ENCODE measurements at places on chromosomes 13 and 19. TPM values are rescaled to one million over a fixed set of nuclear protein-coding genes. Genes with fewer than 3 reads are reported as not detected.

The ZNF738 gene
- total RNA-seq, result 20.1 TPM

- no peak for DNase-seq
These were observed 4.3 kb downstream of the NDFIP2 start for GRCh38 chr13:79485014-79485811.

DNA sequence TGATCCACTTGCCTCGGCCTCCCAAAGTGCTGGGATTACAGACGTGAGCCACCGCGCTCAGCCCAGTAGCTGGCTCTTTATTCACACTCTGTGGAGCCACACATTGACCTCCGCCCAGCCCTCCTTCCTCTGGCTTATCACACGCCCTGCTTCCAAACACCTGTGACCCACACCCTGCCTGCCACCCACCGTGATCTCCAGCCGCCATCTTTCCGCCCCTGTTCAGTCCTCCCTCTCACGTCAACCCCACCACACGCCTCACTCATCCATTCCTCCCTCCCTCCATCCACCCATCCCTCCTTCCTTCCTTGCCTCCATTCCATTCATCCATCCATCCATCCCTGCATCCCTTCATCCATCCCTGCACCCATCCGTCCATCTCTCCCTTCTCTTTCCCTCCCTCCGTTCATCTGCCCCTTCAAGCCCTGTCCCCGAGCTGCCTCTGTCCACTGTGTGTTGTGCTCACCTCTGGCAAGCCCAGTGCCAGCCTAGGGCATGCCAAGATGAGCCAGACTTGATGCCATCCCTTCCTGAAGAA lies 17.6 kb downstream of the ZNF296 start:
- no peak for DNase-seq

DNA sequence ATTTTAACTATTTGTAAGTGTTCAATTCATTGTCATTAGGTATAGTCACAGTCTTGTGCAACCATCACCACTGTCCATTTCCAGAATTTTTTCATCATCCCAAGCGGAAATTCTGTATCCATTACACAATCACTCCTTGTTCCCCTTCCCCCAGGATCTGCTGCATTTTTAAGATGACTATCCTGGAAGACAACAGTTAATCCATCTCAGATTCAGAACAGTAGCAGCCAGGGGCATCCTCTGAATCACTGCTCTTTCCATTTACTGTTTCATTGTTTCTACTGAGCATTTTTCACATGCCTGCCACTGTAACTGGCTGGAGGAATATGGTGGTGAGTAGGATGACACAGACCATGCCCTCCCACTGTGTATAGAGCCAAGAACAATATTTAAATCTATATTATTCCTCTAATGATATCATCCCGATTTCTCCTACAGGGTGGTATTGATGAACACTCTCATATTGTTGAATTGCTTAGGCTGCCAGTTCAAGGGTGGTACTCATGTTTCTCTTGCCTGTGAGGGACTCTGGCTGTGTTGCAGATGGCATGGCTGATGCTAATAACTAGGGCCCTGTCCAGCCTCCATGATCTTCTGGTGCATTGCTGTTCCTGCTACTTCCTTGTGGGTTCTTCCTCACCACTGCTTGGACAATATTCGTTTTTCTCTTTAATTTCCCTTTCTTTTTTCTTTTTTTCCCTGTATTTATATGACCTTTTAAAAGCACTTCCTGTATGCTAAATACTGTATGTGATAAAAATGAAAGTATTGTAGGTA lies 59.0 kb downstream of the WDFY2 start:
- no peak for DNase-seq

The CEBPA gene
- total RNA-seq, result not detected

DNA sequence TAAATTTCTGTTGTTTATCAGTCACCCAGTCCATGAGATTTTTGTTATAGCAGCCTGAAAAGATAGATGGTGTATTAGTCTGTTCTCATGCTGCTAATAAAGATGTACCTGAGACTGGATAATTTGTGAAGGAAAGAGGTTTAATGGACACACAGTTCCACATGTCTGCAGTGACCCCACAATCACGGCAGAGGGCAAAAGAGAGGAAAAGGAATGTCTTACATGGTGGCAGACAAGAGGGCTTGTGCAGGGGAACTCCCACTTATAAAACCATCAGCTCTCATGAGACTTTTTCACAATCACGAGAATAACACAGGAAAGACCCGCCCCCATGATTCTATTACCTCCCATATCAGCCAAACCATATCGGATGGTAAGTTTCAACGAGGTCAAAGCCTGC lies 309.2 kb downstream of the LIG4 start:
- DNase-seq, result no peak

DNA sequence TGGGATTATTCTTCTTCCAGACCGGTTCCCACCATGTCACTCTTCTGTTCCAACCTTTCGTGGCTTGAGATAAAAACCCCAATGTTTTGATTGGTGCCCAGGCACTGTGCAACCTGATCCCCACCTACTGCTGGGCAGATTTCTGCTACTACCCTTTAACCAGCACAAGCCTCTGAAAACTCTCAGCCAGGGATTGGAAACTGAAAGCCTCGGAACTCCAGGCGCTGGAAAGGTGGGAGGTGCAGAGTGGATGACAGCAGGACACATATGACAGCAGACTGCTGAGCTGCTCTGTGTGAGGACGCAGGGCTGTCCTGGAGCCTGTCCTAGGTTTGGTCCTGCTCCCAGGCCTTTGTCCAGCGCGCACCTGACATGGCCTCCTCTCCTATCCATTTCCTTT lies 68.5 kb upstream of the GTF3A start:
- DNase-seq, result no peak

DNA sequence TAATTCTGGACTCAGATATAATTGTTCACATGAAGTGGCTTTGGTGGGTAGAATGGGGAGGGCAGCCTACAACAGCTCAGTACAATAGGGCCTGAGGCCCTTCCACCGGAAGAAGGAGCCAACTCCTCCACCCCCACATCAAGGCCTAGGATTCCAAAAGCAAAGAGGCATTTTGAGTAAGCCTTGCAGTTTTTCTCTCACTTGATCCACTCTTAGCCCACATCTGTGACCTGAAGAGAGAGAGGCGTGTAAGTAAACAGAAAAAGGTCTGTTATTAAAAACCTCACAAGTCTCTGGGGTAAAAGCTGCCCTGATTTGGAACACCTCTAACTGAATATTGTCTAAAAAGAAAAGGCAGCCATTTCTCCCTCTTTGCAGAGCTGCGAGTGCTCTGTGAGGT lies 214.1 kb upstream of the KL start:
- DNase-seq, result no peak

The APOC1 gene
- total RNA-seq, result not detected

DNA sequence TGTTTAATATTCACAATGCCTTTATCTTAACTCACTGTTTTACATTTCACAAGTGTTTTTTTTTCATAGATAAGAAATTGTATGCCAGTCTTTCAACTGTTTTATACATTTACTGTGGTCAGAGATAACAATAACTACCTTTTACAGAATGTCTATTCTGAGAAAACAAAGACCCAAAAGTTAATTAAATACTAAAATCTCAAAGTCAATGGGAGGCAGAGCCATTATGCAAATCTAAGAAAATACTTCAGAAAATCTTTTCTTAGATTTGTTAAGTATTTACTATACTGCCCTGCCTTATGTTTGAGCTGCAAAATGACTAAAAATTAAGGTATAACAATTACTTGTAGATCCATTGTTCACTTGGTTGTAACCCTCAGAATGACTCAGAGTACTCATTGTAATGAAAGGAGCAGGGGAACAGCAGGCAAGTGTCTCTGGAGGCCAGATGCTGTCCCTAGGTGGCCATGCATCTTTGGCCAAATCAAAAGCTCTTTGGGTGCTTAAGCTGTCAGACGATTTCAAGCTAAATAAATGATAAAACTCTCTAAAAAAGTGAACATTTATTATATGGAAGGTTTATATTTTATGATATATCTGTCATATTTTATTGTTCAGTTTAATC lies 770.1 kb upstream of the PCDH20 start:
- DNase-seq, result no peak

DNA sequence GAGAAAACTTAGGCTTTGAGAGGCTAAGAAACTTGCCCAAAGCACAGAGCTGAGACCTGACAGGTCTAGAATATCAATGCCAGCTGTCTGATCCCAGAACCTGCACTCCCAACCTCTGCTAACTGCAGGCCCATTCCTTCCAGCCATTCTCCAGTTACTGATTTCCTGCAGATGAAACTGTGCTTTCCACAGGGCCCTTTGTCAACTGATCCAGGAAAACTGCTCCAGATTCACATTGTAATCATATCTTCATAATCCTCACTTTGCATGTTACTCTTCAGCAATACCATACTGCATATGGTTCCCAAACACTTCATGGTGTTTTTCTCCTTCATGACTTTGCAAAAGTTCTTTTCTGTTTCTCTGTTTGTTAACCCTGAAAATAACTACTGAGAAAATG lies 100.6 kb downstream of the RAP2A start:
- no peak for DNase-seq

DNA sequence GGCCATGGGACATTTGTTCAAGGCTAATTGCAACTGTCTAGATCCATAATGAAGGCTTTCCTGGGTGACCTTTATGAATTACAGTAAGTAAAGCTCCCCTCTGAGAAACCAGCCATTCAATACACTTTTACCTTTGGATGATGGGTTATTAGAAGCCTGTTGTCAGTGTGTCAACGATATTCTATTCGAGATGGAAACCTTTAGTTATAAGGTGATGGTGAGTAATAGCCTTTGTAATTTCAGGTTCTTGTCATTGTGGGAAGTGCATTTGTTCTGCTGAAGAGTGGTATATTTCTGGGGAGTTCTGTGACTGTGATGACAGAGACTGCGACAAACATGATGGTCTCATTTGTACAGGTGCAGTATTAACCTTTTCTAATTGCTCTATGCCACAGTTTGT lies 261.7 kb downstream of the ITGBL1 start:
- DNase-seq, result no peak

DNA sequence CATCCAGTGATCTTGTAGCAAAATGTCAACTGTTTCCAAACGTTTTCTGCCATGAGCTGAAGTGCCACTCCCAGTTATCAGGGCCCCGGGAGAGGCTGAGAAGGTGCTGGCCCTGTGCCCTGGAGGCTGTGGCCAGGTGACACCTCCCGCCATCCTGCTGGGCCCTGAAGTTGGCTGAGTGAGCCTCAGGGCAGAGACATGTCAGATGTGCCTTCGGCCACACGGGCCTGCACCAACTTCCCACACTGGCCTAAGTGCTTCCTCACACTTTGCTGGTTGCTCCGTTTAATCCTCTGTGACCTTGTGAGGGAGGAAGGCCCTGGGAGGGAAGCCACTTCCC lies 4.8 kb downstream of the ADPRHL1 start:
- no peak for DNase-seq

GRCh38 chr19:52748336-52748950 lies 13.6 kb upstream of the ZNF611 start:
- DNase-seq, result no peak

- DNase-seq, result no peak
These were observed 125.9 kb upstream of the USP29 start for GRCh38 chr19:56993851-56994250.

The FCAR gene
- not detected for total RNA-seq

GRCh38 chr13:99055735-99056134 lies 77.9 kb upstream of the DOCK9 start:
- DNase-seq, result no peak

DNA sequence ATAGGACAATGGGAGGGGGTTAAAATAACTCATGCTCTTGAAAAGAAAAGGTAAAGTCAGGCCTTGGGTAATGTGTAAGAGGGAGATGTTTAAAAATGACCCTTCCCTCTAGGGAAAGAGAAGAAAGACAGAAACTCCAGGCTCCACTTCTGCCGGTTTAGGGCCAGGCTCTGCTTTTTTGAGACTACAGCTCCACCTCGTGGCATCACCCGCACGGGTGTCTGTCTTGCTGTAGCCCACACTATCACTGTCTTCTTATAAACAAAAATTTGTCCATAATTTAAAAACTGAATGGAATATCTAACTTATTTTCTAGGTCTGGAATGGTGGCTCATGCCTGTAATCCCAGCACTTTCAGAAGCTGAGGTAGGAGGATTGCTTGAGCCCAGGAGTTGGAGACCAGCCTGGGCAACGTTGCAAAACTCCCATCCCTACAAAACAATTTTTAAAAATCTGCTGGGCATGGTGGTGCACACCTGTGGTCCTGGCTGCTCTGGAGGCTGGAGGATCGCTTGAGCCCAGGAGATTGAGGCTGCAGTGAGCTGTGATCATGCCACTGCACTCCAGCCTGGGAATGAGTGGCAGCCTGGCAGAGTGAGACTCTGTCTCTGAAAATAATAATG lies 65.1 kb upstream of the GTF3A start:
- peak; percentile 75 for DNase-seq

DNA sequence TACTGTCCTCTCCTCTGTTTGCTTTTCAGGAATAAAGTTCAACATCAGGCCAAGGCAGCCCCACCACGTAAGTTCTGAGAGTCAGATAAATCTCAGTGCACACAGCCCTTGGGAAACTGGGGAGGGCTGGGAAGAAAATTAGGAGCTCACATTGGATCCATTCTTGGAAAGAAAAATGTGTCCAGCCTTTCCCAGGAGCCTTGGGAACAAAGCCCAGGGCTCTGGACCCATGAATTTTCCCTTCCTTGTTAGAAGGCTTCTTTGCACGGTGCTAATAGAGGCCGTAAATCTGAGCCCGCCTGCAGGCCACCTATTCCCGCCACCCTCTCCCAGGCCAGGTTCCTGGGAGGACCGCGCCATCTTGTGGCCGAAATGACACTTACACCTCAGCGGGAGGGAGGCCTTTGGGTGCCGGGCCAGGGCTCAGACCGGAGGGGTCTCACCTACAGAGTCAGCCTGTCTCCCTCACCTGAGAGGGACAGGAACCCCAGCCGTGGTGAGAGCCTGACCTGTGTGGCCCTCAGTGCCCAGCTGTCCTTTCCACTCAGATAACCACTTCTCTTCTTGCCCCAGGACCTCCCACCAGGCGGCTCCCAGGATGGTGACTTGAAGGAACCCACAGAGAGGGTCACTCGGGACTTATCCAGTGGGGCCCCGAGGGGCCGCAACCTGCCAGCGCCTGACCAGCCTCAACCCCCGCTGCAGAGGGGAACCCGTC lies 25.1 kb upstream of the KCTD15 start:
- peak; percentile 70 for DNase-seq

DNA sequence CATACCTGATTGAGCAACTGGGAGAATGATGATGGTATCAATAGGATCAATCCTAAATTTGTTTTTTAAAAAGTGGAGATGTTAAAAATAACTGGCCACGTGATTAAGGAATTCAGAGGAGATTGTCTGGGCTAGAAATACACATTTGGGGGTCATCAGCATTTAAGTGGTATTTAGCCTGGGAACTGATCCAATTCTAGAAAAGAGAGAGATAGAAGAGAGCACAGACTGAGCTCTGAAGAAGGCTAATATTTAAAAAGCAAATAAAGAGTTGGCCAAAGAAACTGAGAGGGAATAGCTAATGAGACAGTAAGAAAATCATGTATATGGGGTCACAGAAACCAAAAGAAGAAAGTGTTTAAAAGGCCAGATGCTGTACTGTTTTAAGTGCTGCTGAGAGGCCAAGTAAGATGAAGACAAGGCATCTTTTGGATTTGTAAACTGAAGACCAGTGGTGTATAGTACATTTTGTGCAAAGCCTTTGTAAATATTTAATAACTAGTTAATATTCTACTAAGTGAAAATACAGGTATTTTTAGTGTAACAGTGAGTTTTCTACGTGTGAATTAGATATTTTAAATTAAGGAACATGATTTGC lies 40.2 kb downstream of the UBL3 start:
- no peak for DNase-seq

The ZIM2 gene
- not detected for total RNA-seq
